ENCODE measurements at places on chromosomes 11 and 22.

DNA sequence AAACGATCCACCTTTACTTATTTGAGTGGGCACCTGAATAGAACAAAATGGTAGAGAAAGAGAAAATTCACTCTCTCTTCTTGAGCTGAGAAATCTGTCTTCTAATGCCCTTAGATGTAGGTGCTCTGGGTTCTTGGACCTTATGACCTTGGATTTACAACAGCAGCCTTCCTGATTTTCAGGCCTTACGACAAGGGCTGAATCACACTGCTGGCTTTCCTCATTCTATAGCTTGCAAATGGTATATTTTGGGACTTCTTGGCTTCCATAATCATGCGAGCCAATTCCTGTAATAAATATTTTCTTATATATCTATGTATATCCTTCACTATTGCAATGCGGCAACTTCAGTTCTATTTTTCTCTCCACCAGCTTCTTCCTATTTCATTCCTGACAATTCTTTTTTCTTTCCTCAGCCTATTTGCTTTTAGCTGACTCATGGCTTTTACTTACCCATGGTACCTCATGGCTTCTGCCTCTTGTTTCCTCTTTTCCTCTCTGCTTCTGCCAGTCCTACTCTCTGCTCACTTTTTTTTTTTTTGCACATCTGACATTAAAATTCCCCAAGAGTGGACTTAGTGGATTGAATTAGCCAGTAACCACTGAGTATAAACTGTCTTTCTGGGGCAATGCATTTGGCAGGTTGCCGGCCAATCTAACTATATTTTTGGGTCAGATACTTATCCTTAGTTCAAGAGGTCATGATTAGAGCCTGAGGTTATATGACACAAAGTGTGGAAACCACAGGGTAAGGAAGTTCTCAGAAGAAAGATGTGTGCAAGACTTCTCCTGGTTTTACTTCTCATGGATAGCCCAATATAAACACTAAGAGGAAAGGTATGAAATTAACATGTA, 359.5 kb downstream of the TMEM135 start:
- no peak for DNase-seq
- no peaks in the 10 kb centered on the region for H3K27me3 ChIP-seq
- no peaks in the 10 kb centered on the region for H3K36me3 ChIP-seq
- no peak overlapping the region for H3K4me3 ChIP-seq

GRCh38 chr11:41309111-41309522, 150.3 kb downstream of the LRRC4C start:
- H3K36me3 ChIP-seq, result no peaks in the 10 kb centered on the region
- H3K4me3 ChIP-seq, result no peak overlapping the region
- DNase-seq, result no peak

GRCh38 chr11:64916040-64916774, 802 bp downstream of the ATG2A start:
- DNase-seq, result peak; percentile 80
- H3K27me3 ChIP-seq, result no peaks in the 10 kb centered on the region
- peak overlapping the region; percentile 93 for H3K4me3 ChIP-seq
- peak overlapping the region; percentile 82 for H3K27ac ChIP-seq
- H3K36me3 ChIP-seq, result peaks cover 31% of the 10 kb centered on the region

DNA sequence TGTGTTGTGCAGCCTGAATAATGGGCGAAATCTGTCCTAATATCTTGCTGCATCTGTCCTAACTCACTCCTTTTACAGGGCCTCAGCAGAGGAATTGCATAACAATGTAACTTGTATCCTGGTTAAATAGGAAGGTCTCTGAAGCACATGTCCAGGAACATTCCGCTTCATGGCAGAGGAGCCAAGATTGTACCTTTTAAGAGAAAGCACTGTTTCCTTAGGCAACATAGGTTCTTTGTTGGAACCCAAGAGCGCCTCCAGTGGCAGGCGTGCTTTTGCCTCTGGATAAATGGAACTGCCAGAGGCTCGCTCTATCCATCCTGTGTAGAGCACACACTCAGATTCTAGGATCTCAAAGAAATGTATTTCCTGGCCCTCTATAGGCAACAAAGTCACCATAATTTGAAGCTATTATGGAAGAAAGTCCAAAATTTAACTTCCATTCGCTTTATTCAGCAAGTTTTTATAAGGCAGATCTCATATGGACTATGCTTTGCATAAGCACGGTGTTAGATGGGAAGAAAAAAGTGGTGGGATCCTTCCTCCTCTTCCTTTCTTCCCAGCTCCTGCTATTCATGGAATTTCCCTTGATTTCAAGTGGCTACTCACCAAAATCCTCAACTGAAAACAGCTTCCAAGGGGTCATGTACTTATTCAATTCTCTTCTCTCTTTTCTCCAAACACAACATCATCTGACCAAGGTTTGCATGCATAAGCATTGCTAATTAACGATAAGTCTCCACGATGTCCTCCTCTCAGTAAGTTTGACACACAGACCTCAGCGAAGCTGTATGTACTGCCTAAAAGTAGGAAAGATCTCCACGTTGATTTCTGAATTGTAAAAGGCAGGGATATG, at the start of gene BLID:
Gene BLID (minus strand): TSS at position 692 of the 856 bp plus-strand sequence. CDS start 293 bp downstream, at position 399.
- H3K4me1 ChIP-seq, result no peaks in the 10 kb centered on the region
- peak; percentile 35 for DNase-seq
- no peak within 1 kb of the TSS for H3K27ac ChIP-seq

- no peaks in the 10 kb centered on the region for H3K36me3 ChIP-seq
- H3K27ac ChIP-seq, result no peak overlapping the region
- DNase-seq, result no peak
- H3K27me3 ChIP-seq, result no peaks in the 10 kb centered on the region
- H3K4me3 ChIP-seq, result no peak overlapping the region
Measured at GRCh38 chr11:44824300-44824704, 97.5 kb downstream of the TSPAN18 start.

GRCh38 chr11:94814272-94814976, 46.3 kb downstream of the AMOTL1 start:
- no peak for DNase-seq
- H3K27ac ChIP-seq, result peak overlapping the region; percentile 61
- no peak overlapping the region for H3K4me3 ChIP-seq
- no peaks in the 10 kb centered on the region for H3K4me1 ChIP-seq
- H3K36me3 ChIP-seq, result peaks cover 7% of the 10 kb centered on the region

DNA sequence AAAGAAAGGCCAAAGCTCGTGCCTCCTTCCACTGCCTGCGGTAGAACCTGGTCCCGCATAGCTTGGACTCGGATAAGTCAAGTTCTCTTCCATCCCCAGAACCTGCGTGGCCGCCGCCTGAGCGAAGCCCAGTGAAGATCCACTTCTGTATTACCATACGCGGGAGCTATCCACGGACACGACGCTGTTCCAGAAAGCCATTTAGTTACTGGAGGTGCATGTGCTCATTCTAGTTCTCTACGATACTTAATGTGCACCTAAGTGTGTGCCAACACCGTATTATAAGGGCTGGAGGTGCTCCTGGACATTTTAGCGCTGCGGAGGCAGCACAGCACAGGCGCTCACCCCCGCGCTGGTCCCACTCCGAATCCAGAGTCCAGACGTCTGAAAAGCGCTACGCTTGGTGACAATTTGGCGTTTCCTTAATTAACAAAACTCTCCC, 1.4 kb downstream of the WT1 start:
- peaks cover 70% of the 10 kb centered on the region for H3K4me1 ChIP-seq
- H3K27me3 ChIP-seq, result peaks cover 62% of the 10 kb centered on the region
- peak overlapping the region; percentile 41 for H3K4me3 ChIP-seq
- no peak overlapping the region for H3K27ac ChIP-seq

GRCh38 chr11:115910379-115910778, 406.2 kb upstream of the CADM1 start:
- no peak overlapping the region for H3K27ac ChIP-seq
- no peaks in the 10 kb centered on the region for H3K27me3 ChIP-seq
- no peak for DNase-seq
- H3K36me3 ChIP-seq, result no peaks in the 10 kb centered on the region

GRCh38 chr11:88520391-88520790, 182.9 kb upstream of the CTSC start:
- H3K36me3 ChIP-seq, result no peaks in the 10 kb centered on the region
- H3K27ac ChIP-seq, result no peak overlapping the region
- H3K27me3 ChIP-seq, result no peaks in the 10 kb centered on the region
- H3K4me3 ChIP-seq, result no peak overlapping the region
- peaks cover 2% of the 10 kb centered on the region for H3K4me1 ChIP-seq

GRCh38 chr22:36123673-36124630, 36.6 kb downstream of the APOL3 start:
- H3K4me3 ChIP-seq, result peak overlapping the region; percentile 20
- peak; percentile 99 for DNase-seq
- peaks cover 6% of the 10 kb centered on the region for H3K27me3 ChIP-seq
- no peaks in the 10 kb centered on the region for H3K36me3 ChIP-seq
- peak overlapping the region; percentile 88 for H3K27ac ChIP-seq

GRCh38 chr11:72831521-72832300, 17.5 kb downstream of the ATG16L2 start:
- H3K27ac ChIP-seq, result no peak overlapping the region
- peaks cover 10% of the 10 kb centered on the region for H3K36me3 ChIP-seq
- H3K4me1 ChIP-seq, result peaks cover 22% of the 10 kb centered on the region
- DNase-seq, result peak; percentile 92
- H3K4me3 ChIP-seq, result no peak overlapping the region

DNA sequence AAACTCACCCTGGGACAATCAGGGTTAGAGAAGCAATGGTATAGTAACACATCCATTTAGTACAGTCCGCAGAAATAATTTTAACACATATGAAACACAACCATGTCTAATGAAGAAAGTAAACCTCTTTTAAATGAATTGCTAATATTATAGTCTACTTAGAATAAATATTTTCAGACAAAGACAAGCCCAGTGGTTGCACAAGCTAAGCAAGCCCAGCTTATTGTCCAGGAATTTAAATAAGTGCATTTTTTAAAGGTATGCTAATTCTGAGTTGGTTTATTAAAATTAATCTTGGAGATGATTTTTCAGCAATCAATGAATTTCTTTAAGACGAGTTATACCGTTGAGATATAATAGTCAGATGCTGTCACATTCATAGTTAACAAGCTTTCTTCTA, 118.8 kb upstream of the BLID start:
- peaks cover under 1% of the 10 kb centered on the region for H3K4me1 ChIP-seq
- H3K4me3 ChIP-seq, result no peak overlapping the region
- no peaks in the 10 kb centered on the region for H3K36me3 ChIP-seq
- no peak for DNase-seq
- no peaks in the 10 kb centered on the region for H3K27me3 ChIP-seq

- no peaks in the 10 kb centered on the region for H3K27me3 ChIP-seq
- peaks cover 20% of the 10 kb centered on the region for H3K36me3 ChIP-seq
- H3K4me3 ChIP-seq, result peak overlapping the region; percentile 10
- peaks cover 80% of the 10 kb centered on the region for H3K4me1 ChIP-seq
Measured at GRCh38 chr22:46084943-46085827, 65.1 kb upstream of the PPARA start.

DNA sequence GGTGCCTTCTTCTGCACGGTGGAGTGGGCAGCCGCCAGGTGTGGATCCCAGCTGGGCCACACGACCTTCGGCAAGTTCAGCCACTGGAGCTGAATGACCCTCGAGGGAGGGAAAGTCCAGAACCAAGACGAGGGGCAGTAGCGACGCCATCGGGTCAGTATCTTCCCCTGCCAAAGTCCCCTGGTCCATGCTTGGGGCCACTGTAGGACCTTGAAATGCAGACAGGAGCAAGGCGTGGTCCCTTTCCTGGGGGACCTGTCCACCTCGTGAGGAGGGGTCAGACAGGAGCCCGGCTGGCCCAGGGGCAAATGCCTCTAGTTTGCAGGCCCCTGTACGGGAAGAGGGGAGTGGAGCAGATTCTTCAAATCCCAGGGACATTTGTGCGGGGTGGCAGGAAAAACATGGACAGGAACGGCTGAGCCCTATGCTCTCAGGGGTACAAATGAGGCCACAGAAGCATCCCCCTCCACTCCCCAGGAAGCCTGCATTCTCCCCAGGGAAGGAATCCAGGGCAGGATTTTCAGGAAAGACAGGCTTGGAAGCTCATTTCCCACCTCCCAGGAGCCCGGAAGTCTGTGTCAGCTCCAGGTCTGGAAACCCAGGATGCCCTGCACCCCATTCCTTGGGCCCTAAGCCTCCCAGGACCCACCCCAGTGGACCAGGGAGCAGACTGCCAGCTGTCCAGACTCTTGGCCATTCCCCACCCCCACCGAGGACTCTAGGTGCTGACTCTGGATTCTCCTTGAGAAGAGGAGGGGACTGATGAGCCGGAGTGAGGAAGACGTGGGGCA, 6.6 kb downstream of the SHANK2 start:
- H3K4me3 ChIP-seq, result no peak overlapping the region
- DNase-seq, result peak; percentile 17
- H3K27ac ChIP-seq, result no peak overlapping the region
- H3K4me1 ChIP-seq, result peaks cover 32% of the 10 kb centered on the region
- H3K36me3 ChIP-seq, result no peaks in the 10 kb centered on the region
- H3K27me3 ChIP-seq, result no peaks in the 10 kb centered on the region

- H3K4me3 ChIP-seq, result no peak overlapping the region
- H3K36me3 ChIP-seq, result peaks cover 8% of the 10 kb centered on the region
- no peak overlapping the region for H3K27ac ChIP-seq
- no peak for DNase-seq
Measured at GRCh38 chr11:130216591-130217132, 57.1 kb downstream of the ST14 start.

- no peaks in the 10 kb centered on the region for H3K4me1 ChIP-seq
- H3K4me3 ChIP-seq, result no peak overlapping the region
- peak; percentile 46 for DNase-seq
- no peaks in the 10 kb centered on the region for H3K27me3 ChIP-seq
- no peaks in the 10 kb centered on the region for H3K36me3 ChIP-seq
Measured at GRCh38 chr11:126929179-126930061, 71.2 kb downstream of the KIRREL3 start.

- no peak overlapping the region for H3K4me3 ChIP-seq
- H3K4me1 ChIP-seq, result peaks cover 64% of the 10 kb centered on the region
- peak overlapping the region; percentile 68 for H3K27ac ChIP-seq
- DNase-seq, result peak; percentile 52
- H3K36me3 ChIP-seq, result no peaks in the 10 kb centered on the region
Measured at GRCh38 chr22:27113211-27113635, 455.8 kb downstream of the MIAT start.
